ENCODE measurements at places on chromosomes 2 and 18.

DNA sequence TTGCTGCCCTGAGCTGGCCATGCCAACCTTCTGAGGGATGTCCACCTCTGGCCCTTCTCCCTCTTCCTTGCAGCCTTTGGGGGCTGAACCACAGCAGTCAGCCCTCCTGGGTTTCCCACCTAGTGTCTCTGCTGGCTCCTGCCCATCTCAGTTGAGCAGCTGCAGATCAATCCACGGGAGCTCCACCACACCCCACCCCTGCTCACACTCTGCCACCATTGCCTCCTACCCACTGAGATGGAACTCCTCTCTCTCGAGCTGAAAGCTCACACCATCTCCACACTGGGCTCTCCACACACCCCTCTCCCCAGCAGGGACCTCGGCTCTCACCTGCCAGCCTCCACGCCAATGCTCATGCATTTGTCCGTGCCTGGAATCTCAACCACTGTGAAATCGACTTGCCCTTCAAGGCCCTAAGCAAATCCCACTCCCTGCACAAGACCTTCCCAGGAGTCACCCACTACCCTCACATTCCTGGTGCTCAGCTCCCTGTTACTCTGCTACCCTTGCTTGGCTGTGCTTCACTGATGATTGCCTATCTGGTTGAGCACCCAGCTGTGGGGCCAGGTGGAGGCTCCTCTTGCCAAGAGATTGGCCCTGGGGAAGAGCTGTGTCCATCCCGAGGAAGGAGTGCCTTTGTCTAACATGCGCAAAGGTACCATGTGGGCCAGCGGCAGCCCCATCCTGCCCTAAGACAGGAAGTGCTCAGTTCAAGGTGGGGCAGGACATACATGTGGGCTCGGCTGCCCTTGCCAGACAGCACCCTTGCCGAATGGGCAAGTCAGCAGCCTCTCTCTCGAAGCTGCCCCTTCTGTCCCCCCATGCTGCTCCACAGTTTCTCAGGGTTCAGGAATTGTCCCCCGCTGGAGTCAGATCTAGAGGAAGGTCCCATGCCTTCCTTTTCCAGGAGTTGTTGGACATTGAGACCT lies 208.7 kb downstream of the CYP26B1 start:
- no peak for DNase-seq

GRCh38 chr2:145861940-145862339 lies 1342.0 kb upstream of the ZEB2 start:
- DNase-seq: no peak

DNA sequence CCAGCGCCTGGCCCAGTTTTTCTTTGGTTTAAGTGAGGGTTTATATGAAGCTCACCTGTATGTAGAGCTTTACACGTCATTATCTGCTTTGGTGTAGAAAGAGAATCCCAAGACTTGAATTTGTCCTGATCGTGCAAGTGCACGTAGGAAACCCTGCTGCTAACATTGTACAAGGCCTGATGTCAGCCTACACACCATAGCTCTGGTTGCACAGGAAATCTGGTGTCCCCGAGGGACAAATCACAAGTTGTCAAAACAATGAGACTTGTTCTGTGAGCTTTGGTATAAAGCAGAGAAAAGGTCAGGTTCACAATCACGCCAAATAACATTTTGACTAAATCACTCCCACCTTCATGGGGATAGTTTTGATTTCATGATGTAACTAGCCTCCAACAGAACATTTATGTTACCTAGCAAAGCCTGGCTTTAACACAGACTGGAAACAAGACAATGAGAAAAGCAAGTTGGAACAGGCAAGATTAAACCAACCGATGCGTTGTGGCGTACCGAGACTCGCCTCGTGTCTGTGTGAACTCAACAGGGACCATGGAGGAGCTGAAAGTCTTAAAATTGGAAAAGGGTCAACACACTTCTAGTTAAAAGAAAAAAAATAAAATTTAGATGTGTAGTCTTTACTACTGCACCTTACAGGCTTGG lies 41.4 kb downstream of the ZAP70 start:
- no peak for DNase-seq

DNA sequence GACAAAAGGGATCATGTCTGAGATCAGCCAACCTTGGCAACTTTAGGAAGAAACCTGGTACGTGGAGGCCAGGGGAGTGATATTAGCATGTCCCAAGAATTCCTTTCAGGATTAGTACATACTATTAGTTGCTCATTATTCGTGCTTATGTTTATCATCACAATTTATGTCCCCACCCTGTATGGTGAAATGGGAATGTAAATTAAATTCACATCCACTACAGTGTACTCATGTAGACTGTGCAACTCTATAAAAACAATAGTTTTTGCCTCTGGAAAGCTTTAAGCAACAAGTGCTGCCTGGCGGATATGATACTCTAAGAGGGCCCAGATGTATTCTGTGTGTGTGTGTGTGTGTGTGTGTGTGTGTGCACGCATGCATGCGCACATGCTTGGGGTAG lies 110.7 kb downstream of the GALNT14 start:
- no peak for DNase-seq

DNA sequence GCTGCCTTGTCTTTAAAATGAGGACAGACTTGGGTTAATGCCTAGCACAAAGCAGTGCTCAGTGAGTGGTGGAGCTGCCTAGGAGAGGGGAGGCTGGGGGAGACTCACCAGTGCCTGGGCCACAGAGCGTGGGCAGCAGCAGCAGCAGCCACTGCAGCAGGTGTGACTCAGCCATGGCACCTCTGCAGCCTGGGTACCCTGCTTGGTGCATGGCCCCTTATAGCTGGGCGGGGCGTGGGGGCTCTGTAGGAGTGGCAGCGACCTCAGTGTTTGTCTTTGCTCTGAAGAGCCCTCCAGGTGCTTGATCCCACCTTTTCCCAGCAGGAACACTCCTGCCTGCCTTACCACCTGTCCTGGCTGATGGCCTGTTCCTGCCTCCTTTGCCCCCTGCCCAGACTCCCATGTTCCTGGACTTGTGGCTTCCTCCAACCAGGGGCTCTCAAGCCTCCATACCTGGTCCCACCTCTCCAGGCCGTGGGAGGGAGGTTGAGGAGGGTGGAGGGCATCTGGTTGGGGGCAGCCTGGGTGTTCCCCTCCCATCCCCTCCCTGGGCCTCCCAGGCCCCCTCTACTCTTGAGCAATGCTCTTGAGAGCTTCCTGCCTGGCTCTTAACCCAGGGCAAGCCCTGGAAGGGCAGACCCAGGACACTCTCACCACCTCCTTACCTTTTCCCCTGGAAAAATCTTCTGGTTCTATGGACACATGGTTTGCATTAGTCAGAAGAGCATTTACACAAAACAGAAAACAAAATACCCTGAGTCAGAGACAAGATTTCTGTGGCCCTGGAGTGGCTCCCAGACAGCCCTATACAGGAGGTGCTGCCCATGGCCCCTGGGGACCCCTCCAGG lies at the start of gene SFTPB:
Gene SFTPB, minus strand, starts transcription at position 191 of the 848 bp plus-strand sequence. Its CDS starts 16 bp downstream, at position 175.
- no peak for DNase-seq
